ENCODE measurements at places on chromosomes 16 and 17.
A peak's percentile ranks its signal among the peaks of the same experiment; 100 is the strongest.

GRCh38 chr17:37576281-37576680 is 32.9 kb downstream of the SYNRG start:
- peak; percentile 11 for DNase-seq

DNA sequence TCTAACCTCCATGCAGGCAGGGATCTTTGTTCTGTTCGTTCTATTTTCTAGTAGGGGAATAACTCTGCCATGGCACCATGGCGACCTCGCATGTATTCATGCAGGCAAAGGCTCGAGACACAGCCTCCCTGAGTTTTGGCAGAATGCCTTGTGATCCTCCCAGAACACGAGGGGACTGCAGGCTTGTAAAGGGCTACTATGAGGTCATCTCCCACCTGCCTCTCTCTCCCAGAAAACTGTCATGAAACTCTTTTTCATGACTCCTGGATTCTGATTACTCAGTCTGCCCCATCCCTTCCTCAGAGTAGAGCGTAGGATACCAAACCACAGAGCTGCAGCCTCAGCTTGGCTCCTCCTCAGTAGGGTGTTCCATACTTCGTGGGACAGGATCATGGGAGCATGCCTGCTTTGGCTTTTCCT is 64.3 kb downstream of the IGF2BP1 start:
- DNase-seq: peak; percentile 24

- peak; percentile 82 for DNase-seq
These were observed 113.9 kb upstream of the FOXF1 start for GRCh38 chr16:86396422-86396821.

DNA sequence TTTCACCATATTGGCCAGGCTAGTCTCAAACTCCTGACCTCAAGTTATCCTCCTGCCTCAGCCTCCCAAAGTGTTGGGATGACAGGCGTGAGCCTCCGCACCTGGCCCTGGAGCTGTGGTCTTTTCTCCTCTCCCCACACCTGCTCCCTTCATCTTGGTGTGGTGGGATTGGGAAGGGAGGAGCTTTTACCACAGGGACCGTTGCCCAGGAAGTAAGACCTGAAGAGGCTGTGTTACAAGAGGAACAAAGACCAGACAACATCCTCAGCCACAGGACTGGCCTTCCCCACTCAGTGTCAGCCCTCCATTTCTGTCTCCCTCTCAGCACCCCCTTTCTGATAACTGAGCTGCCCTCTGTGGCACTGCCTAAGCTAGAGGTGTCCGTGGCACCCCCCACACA is 9.4 kb upstream of the C17orf113 start:
- no peak for DNase-seq

GRCh38 chr17:80047176-80047575 is 10.7 kb downstream of the CCDC40 start:
- no peak for DNase-seq

GRCh38 chr16:12942861-12943260 is 41.5 kb downstream of the SHISA9 start:
- no peak for DNase-seq

- no peak for DNase-seq
These were observed 118.0 kb upstream of the CA10 start for GRCh38 chr17:52276381-52277008.

- no peak for DNase-seq
These were observed 20.8 kb upstream of the ATP5MC1 start for GRCh38 chr17:48871551-48872351.

DNA sequence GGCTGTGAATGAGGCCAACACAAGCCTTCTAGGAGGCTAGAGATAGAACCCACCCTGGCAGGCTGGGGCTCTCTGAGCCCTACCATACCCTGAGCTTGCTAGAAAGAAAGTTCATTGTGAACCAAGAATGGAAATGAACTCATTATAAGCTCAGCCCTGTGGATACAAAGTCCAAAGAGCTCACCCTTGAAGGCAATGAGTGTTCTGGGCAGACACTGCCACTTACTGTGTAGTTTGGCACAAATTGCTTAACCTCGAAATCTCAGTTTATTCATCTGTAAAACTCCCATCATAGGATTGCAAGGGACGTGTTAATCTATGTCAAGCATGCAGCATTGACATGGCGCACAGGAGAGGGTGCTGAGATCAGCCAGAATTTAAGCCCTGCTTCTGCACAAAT is 5.5 kb downstream of the KDM8 start:
- DNase-seq: no peak

DNA sequence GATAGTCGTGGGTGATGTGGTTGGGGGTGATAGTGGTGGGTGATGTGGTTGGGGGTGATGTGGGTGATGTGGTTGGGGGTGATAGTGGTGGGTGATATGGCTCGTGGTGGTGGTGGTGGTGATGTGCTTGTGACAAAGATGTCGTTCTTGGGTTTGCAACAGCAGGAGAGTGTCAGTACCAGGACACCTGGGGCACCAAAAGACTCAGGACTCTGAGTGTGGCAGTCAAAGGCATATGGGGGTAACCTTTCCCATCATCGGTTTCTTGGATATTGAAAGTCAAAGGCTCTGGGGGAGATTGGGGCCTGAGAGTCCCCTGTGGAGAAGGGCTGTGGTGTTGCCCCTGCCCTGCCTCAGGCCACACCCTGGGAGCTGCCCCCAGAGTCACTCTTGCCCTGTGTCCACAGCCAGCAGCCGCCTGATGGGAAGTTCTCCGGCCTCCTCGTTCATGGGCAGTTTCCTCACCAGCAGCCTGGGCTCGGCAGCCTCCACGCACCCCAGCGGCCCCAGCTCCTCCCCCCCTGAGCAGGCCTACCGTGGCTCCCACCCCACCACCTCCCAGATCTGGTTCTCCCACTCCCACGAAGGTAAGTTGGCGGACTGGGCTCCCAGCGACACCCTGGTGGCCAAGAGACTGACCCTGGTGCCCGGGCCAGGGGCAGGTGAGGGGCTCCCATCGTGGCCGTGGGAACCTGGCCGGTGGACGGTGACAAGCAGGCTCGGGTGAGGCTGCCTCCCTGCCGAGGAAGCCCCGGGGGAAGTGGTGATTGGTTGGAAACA is 31.3 kb downstream of the BAHCC1 start:
- no peak for DNase-seq

DNA sequence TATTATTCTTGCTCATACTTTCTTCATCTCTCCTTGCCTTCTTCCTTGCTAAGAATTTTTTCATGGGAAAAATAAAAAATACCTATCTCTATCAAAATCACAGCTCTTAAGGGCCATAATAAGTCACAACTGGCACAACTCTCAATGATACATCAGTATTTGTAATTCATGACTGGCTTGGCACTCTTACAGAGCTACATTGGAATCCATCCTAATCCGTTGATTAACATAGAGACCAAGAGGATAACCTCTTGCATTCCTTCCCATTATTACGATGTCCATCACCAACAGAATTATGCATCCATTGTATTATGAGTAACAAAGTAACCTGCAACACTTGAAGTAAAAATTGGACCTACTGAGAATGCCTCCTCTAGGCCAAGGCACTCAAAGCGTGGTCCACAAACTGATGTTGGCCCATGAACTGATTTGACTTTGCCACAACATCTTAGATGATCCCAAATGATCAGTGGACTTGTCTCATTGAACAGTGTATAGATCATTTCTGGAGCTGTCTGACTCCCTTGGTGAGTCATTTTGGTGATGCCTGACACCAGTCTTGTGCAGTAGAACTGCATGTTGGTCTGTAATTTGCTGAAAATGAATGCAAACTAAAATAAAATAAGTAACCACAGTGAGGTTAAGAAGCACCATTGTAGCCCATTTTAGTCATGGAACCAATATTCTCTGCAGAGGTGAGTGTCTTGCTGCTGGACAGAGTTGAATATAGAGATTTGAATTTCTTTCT is 163.2 kb downstream of the AXIN2 start:
- DNase-seq: no peak

- no peak for DNase-seq
These were observed 23.0 kb downstream of the SPPL2C start for GRCh38 chr17:45867702-45868101.

DNA sequence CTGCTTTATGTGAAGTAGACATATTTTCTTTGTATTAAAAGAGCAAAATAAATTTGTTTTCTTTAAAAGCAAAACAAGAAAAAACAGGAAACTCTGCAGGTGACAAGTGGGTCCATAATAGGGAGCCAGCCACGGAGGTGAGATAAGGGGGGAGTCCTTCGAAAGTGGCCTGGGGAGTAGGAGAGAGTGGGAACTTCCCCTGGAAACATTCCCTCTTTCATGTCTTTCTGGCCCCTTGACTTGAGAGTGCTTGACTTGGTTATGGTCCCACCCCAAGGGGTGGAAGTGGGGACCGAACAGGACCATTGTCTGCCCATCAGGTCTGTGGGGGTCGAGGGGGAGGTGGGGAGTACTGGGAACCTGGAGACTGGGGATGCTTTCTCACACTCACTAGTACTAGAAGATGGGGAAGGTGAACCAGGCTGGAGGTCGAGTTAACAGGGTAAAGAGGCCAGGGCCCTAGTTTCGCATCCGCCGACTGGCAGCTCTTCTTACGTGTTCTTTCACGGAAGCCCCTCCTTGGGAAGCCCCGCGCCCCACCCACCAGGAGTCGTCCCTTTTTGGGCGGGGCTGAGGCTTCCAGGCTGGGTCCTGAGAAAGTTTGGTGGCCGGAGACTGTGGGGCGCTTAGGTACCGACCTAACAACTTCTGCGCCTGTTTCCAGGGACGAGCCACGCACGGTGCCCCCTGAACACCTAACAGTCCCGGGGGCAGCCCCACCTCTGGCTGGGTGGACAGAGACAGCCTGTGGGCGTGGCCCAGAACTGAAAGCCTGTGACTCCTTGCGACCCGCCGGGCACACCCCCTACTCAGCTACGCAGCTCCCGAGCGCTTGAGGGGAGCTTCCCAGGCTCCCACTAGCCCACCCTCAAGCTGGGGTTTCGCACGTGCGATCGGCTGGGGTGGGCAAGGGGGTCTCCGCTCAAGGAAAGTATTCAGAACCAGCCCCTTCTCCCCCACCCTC is 790 bp downstream of the TRADD start:
- peak; percentile 57 for DNase-seq

- no peak for DNase-seq
These were observed 77.4 kb downstream of the LMF1 start for GRCh38 chr16:893360-893759.

GRCh38 chr17:32461498-32461852 is 17.2 kb downstream of the PSMD11 start:
- DNase-seq: no peak

DNA sequence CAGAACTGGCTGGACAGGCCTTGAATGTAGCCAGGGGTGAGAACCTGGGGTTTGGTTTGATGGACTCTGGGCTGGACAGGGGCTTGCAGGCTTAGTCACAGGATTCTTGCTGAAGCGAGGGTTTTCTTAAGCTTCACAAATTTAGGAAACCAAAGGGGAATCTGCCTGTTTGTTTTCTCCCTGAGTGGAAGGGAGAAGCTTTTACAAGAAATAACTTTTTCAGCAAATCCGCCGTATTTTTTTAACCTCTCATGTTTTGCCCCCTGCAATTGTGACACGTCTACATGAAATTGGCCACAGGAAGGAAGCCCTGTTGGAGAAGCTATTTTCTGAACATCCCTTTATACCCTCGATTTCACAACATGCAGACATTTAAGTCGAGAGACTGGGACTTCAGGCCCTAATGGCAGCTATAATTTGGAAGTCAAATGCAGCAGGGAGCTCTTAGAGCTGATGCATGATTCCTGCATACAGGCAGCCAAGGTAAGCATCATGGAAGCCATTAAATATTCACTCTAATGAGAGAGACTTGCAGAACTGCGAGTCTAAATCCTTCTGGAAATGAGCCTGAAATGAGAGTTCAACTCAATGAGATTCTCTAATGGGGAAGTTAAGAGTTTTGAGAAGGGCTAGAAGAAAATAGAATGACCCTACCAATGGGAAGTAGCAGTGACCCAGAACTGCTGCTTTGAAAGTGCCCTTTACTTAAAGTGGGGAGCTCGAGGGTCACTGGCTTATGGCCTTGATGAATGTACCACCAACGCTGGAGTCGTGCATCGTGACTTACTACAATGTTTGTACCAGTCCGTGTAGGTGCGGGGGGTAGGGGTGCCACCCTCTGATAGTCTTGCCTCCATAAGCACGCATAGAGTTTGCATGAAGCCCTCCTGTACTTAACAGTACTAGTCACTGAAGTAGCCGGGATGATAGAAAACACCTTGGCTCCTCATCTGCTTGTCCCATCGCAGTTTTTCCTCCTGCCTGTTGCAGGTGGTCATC is 45.1 kb upstream of the IRF8 start:
- no peak for DNase-seq

DNA sequence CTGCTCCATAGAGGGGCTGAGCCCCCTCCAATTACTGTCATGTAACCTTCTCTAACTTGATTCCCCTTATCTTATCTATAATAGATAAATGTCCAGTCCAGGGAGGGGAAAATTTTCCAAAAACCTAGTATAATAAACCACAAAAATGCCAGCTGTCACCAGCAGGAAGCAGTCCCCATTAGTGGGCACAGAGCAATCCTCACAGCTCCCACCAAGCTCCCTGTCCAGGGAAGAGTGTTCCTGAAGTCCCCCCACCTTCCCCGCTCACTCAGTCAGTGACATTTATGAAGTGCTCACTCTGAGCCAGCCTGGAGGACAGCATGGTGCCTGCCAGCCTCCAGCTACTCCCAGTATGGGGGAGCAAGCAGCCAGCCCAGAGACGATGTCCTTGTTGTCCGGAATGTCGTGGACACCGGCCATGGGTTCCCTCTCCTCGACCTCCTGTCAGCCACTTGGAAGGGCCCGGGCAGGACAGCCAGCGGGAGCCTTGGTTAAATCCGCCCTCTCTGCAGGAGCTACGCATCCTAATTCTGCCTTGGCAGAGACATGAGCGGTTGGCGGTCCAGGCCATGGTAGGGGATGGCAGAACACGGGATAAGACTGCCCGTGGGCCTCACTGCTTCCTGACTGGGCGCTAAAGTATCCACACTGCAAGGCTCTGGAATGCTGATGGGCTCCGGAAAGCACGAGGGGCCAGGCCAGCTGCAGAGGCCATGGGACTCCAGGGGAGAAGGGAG is 102.0 kb upstream of the CDH5 start:
- DNase-seq: no peak

- no peak for DNase-seq
These were observed 107.3 kb upstream of the CDH5 start for GRCh38 chr16:66258916-66259845.

- DNase-seq: peak; percentile 46
These were observed 9.9 kb downstream of the TMIGD1 start for GRCh38 chr17:30323895-30324319.

GRCh38 chr16:84836234-84836647 is 16.5 kb downstream of the CRISPLD2 start:
- peak; percentile 100 for DNase-seq

- DNase-seq: peak; percentile 95
These were observed at the start of gene NRN1L for GRCh38 chr16:67884684-67885083. TSS of gene NRN1L (plus strand) at chr16:67884885. CDS start at chr16:67884904, 19 bp downstream.

DNA sequence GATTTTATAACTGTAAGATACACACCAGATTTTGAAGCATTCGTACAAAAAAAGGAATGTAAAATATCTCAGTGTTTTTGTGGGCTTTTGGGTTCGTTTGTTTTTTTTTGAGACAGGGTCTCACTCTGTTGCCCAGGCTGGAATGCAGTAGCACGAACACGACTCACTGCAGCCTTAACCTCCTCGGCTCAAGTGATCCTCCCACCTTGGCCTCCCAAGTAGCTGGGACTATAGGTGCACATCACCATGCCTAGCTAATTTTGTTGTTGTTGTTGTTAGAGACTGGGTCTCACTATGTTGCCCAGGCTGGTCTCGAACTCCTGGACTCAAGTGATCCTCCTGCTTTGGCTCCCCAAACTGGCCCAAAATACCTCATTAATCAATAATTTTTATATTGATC is 15.9 kb downstream of the STAT5B start:
- DNase-seq: no peak
